SK-MEL-5 (cell line): ENCODE measurements at places on chromosomes 6 and 20. TPM values are rescaled to one million over a fixed set of nuclear protein-coding genes. Genes with fewer than 3 reads are reported as not detected.

PEX3 gene
- 13.0 and 17.5 TPM in 2 replicates for total RNA-seq

DNA sequence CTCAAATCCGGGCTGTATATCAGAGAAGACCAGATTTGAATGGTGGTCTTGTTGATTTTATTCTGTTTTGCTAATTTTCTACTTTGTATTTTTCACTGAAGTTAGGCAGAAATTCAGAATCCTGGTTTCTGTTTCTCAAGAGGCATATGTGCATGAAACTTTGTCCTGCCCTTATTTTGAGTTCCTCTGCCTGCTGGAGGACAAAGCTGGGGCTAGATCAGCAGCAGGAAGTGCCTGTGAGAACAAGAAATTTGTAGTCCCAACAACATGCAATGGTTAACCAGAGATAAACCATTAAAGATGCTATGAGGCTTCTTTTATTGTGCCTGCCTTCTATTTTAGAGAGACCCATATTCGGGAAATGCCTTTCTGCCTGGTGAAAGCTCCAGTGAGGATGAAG, 37.1 kb downstream of the BEND6 start:
- DNase-seq = no peak

DNA sequence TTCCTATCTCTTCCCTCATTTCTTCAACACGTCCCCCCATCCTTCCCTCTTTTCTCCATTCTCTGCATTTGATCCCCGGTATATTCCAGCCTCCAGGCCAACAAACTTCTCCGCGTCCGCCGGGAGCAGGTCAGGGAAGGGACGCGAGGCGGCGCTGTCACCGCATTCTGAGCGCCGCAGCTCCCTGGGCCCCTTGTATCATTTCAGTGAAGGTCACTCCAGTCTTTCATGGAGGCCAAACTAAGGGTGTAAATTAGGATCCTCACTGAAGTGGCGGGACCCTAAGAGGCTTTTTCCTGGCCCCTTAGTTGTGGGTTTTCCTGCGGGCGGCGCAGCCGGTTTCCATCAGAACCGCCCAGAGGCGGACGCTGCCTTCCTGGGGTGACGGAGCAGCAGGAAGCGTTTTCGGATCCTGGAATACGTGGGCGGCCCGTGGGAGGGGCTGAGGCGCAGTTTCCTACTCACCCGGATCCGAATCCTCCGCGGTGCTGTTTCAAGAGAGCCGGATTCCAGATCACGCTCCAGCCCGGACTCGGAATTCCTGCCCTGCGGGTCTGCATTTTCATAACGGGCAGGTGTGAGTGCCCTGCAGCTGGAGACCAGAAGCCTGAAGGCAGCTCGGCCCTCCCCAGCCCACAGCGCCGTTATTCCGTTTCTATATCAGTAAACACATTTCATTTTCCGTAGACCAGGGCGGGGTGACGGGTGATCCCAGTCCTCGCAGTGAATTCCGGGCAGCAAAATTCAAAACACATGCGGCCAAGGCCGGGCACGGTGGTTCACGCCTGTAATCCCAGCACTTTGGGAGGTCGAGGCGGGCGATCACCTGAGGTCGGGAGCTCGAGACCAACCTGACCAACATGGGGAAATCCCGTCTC, 3.6 kb upstream of the MICA start:
- peak; percentile 89 for DNase-seq

IFT52 gene
- 22.1 and 26.8 TPM in 2 replicates for total RNA-seq

GRCh38 chr20:16368645-16369292, 204.5 kb downstream of the KIF16B start:
- DNase-seq = no peak

DNA sequence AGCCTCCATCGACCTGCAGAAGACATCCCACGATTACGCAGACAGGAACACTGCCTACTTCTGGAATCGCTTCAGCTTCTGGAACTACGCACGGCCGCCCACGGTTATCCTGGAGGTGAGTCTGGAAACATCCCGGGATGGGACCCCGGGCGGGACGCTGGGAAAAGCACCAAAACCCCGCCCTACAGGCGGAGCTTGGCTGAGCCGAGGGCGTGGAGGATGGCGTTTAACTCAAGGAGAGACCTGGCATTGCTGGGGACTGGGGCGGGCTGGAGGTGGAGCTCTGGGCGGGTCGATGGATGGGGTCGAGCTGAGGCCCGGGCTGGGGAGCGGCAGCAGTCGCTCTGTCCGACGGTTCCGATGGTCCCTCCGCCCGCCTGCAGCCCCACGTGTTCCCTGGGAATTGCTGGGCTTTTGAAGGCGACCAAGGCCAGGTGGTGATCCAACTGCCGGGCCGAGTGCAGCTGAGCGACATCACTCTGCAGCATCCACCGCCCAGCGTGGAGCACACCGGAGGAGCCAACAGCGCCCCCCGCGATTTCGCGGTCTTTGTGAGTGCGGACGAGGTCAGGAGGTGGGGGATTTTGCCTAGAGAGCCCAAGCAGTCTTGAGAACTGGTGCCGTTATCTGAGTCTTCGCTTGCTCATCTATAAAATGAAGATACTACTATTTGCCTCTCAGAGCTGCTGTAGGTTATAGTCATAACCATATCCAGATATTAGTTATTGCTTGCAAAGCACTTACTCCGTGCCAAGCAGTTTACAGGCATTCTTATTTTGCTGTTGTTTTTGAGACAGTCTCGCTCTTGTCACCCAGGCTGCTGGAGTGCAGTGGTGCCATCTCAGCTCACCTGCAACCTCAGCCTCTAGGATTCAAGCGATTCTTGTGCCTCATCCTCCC, 3.8 kb downstream of the SPAG4 start:
- peak; percentile 93 for DNase-seq

DNA sequence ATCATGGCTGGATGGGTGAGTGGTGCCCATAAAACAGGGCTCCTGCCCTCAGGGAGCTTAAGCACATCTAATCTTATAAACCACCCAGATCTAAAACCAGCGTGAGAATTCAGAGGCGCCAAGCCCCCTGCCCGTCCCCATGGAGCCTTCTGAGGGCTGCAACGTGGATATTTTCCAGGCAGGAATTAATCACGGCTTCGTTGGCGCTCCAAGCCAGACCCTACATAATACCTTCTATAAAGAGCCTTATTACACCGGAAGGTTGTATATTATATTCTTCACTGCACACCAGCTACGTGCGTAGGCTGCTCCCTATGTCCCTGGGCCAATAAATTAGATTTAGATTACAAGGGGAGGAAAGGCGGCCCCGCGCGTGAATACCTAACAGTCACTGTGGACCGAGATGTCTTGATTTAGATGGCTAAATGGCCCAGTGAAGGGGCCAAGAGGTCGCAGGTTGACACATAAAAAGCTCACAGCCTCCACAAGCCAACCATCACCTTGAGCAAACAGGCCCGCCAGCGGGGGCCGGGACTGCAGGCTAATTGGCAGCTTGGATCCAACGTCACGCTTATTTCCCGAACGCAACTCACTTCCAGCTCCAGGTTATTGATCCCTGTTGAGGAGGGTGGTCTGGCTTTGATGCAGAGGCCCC, 64.7 kb upstream of the APCDD1L start:
- DNase-seq = no peak

ABRACL gene
- 74.3 and 75.7 TPM in 2 replicates for total RNA-seq

SNAP91 gene
- total RNA-seq = 0.05 and 0.08 TPM in 2 replicates

DNA sequence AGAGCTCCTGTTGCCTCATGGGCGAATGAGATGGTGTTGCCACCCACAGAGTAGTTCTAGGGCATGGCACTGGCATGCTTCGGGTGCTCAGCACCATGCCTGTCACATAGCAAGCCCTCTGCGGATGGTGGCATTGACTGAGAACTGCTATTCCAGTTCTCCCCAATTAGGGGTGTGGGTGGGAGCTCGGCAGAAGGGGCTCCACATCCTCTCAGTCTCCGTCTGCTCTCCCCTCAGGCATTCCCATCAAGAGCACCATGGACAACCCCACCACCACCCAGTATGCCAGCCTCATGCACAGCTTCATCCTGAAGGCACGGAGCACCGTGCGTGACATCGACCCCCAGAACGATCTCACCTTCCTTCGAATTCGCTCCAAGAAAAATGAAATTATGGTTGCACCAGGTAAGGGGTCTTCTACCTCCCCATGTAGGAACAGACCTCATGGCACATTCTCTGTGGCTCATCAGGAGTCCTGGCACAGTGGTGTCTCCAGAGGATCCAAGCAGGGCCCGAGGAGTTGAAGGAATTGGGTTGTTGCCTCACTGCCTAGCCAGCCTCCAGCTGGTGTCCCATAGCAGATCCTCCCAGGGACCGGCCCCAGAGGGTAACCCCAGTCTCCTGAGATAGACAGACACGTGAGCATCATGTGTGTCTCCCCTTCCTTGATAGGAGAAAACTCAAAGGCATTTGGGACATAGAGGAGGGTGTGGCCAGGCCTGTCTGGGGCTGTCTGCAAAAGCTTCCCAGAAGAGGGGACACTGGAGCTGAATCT, 18.4 kb downstream of the DYNLRB1 start:
- no peak for DNase-seq

GRCh38 chr20:56691325-56691998, 62.4 kb downstream of the TFAP2C start:
- DNase-seq = no peak

- no peak for DNase-seq
These were observed 11.4 kb downstream of the ZNF831 start for GRCh38 chr20:59175002-59175401.

DNA sequence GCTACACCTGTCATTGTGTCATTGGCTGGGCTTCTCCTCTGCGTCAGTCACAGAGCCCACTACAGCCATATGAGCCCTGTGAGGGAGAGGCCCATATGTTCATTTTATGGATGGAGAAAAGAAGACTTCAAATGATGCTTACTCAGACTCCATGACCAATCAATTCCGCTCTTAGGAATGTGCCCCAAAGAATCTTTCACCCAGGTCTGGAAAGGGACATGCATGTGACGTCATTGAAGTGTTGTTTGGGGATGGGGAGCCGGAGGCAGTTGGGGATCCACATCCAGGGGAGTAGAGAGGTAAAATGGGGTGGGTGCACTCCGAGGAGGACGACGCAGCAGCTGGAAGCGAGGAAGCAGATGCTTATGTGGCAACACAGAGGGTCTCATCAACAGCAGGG, 9.6 kb upstream of the C6orf132 start:
- DNase-seq = no peak

DNA sequence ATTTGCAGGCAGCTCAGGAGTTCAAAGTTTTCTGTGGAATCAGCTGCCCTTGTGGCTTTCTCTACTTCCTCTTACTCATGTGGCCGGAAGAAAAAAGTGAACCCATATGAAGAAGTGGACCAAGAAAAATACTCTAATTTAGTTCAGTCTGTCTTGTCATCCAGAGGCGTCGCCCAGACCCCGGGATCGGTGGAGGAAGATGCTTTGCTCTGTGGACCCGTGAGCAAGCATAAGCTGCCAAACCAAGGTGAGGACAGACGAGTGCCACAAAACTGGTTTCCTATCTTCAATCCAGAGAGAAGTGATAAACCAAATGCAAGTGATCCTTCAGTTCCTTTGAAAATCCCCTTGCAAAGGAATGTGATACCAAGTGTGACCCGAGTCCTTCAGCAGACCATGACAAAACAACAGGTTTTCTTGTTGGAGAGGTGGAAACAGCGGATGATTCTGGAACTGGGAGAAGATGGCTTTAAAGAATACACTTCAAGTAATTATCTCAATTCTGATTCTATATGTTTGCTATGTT, 1.1 kb downstream of the MGME1 start:
- peak; percentile 56 for DNase-seq
